ENCODE measurements at places on chromosomes 6 and 20.

GRCh38 chr6:159934181-159934580, 34.7 kb upstream of the IGF2R start:
- DNase-seq: no peak

DNA sequence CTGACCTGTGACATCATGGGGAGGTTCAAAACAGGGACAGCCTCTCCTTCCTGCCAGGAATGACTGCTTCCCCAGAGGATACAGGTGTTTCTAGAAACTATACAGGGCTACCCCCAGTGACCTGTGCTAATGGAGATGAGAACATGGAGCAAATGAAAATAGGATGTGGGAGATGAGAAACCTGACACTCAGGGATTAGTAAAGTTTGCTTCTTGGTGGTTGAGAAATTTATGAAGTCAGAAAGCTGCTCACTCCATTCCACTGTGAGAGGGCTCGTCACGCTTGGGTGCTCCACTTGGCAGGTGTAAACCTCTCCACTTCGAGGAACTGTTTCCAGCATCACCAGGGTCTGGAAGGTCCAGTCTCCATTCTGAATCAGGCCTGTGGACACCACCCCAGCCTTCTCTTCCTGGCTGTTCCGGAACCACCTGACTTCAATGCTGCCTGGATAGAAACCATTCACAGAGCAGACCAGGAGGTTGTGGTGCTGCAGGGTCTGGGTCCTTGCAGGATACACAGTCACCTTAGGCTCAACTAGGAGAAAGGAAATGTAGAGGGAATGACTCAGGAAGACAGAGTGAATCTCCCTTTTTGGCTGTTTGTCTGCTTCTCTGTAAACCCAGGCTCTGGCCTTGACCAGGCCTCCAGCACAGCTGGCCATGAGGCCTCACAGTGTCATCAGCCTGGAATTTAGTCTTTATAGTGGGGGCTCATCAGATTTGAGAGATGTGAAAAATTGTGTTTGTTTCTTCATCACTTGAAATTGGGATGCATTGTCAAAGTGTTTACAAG, 10.8 kb downstream of the HLA-DRB5 start:
- DNase-seq: no peak

DNA sequence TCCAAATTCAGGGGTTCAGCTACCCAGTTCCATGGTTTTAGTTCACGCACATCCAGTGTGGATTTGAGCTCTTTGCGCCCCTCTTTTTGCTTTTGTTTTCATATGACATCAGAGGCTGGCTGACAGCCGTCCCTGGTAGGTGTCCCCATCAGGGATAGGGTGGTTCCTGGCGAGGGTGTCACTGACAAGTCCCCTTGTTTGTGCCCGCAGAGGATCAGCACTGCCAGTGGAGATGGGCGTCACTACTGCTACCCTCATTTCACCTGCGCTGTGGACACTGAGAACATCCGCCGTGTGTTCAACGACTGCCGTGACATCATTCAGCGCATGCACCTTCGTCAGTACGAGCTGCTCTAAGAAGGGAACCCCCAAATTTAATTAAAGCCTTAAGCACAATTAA, 58.0 kb downstream of the GNAS start:
- no peak for DNase-seq

DNA sequence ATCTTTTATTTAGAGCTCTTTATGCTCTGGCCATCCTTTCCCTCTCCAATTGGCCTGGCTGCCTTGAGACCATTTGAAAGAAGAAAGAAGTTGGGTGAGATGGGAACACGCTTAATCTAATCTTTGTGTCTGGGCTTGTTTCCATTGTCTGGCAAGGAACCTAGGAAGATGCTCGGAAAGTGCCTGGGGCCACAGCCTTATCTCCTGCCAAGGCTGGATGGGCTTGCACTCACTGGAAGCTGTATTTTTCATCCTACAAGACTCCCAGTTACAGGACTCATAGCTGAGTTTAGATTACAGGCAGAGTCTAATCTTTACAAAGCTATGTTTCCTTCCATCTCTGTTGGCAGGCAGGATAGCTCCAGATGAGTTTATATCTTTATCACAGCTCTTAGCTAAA, 33.1 kb upstream of the CDYL start:
- no peak for DNase-seq

DNA sequence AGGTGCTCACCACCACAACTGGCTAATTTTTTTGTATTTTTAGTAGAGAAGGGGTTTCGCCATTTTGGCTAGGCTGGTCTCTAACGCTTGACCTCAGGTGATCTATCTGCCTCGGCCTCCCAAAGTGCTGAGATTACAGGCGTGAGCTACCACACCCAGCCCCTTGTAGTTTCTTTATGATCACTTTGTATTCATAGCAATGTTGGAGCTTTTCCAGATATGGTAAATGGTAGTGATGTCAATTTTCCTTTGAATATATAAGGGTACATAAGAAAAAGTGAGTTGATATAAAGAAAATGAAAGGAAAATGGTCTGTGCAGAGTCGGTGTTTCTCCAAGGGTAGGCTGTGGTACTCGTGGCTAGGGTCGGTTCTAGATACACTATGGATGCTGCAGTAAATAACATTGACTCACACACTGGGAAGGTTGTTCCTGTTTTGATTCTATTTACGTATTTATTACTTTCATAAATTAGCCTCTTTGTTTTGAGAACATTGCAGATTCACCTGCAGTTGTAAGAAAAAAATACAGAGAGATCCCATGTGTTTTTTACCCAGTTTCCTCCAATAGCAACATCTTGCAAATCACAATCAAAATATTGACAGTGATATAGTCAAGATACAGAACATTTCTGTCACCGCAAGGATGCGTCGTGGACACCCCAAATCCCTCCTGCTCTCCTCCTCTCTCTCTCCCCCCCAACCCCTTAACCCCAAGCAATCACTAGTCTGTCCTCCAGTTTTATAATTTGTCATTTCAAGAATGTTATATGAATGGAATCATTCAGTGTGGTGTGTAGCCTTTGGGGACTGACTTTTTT, 2.5 kb downstream of the ZNF831 start:
- no peak for DNase-seq

DNA sequence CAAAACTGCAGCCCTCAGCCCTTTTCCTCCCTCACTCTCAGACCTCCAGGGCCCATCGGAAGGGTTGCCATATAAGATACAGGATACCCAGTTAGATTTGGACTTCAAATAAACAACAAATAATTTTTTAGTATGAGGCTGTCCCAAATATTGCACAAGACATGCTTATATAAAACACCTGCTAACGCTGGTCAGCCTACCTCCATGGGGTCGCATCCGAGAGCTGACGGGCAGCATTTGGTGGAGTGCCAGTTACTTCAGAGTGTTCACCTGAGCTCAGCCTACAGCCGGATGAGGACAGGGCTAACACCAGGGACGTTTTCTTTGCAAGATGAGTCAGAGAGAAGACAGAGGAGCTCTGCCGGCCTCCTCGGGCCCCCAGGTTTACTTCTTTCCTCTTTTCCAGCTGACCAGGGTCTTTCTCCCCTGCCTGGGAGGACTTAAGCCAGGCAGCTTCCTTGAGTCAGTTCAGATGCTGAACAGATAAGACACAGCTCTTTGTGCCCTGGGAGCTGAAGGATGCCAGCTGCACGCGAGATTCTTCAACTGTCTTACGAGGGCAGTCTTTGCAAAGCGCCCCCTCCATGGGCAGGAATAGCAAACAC, 141.2 kb upstream of the KCNG1 start:
- no peak for DNase-seq

DNA sequence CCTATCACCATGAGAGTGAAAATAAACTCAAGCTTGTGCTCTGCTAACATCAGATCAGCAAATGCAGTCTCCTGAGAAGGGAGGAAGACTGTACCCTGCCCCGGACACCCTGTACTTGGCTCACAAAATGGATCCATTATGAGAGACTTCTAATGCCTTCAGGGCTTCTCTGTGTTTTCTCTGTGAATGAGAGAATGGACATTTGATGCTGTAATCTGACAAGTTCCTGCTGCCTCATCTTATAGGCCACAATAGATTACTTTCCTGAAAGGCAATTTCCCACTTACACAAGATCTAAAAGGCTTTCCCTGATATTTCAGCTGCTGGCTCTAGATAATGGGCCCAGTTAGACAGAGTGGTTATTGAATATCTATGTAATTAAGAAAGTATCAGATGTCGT, 117.2 kb downstream of the OTOR start:
- DNase-seq: no peak

DNA sequence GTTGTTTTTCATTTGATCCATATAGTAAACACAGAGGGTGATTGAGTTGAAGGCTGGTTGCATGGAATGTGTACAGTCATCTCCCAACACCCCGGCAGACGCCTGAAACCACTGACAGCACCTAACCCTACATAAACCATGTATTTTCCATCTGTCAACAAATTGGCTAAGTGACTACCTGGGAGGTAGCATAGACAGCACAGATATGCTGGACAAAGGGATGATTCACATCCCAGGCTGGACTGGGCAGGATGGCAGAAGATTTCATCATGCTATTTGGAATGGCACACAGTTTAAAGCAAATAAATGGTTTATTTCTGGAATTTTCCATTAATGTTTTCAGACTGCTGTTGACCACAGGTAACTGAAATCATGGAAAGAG, 4.4 kb upstream of the VIP start:
- peak; percentile 75 for DNase-seq

DNA sequence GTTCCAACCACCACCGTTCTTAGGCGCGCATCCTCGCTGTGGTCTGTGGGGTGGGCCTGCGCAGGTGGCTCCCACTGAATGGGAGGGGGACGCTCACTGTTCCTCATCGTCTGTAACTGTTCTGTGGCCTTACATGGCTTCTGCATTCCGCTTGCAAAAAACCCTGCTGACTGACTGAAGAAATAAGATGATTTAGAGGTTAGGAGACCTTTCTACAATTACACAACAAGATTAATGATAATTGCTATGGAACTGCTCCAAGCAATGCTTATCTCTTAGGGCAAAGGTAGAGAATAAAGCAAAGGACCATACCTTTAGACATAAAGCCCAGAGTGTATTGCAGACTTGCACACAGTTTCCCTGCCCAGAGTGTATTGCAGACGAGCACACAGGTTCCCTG, 14.4 kb upstream of the DACT2 start:
- DNase-seq: no peak

- DNase-seq: no peak
Measured at GRCh38 chr6:139856562-139856961, 482.1 kb upstream of the CITED2 start.

- DNase-seq: no peak
Measured at GRCh38 chr6:28489366-28490204, 26.0 kb downstream of the GPX6 start.

GRCh38 chr6:109187399-109188114, 92.2 kb downstream of the CEP57L1 start:
- peak; percentile 16 for DNase-seq

DNA sequence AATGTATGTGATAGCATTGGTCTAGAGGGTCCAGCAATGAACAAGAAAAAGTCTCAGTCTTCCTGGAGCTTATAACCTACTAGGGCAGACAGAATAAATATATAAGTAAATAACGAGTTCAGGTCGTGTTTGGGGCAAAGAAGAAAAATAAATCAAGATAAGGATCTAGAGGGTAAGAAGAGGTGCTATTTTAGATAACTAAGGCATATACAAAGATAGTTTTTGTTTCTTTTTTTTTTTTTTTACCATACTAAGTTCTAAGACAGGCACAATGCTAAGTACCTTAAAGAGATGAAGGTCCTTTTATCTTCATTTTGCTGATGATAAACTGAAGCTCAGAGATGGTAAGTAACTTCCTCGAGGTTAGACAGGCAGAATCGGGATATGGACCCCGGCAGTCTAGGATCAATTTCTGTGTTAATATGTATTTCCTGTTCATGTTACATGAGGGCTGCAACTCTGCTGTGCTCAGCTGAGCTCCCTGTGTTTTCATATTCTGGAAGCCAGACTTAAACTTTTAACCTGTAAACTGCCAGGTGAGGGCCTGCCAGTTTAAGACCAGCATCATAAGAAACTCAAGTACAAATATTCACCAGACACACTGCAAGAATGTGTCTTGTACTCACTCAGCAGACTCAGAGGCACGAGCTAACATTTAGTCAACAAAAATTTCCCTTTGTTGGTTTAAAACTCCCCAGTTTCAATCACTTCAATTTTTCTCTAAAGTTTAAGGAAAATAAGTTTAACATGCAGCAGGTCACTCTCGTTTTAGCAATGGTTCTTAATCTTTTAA, 23.3 kb downstream of the SESN1 start:
- no peak for DNase-seq

DNA sequence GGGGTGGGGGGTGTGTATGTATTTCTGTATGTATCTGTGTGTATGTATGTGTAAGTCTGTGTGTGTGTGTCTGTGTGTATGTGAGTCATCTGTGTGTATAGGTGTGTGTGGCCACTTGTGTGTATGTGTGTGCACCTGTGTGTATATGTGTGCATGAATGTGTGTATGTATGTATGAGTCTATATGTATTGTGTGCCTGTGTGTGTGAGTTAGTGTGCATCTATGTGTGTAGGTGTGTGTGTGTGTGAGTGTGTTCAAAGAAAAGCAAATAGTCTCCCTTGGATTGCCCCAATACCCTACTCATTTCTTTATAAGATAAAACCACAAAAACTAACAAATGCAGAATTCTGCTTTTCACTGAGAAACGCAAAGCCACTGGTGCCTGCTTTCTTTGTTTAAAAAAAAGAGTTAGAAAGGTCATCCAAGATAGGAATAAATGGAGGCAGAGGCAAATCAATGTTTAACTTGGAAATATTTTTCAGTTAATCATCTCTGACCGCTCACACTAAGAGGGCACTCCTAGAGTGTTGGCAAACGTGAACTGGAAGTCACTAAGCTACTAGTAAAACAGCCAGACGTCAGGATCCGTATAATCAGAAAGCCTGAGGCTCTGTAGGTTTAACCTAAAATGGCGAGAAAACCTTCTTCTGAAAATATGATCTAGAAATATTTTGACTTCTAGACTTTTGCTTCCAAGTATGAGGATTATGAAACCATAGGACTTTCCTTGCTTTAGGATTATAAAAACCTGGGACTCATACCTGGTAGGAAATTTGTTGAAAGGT, 37.4 kb upstream of the JAG1 start:
- no peak for DNase-seq

- no peak for DNase-seq
Measured at GRCh38 chr6:96755096-96755495, 82.2 kb downstream of the GPR63 start.

GRCh38 chr6:87045521-87046075, 49.3 kb downstream of the CGA start:
- no peak for DNase-seq

GRCh38 chr6:13397359-13398068, 69.2 kb upstream of the TBC1D7 start:
- no peak for DNase-seq

GRCh38 chr6:8549074-8549790, 113.9 kb upstream of the SLC35B3 start:
- DNase-seq: no peak

DNA sequence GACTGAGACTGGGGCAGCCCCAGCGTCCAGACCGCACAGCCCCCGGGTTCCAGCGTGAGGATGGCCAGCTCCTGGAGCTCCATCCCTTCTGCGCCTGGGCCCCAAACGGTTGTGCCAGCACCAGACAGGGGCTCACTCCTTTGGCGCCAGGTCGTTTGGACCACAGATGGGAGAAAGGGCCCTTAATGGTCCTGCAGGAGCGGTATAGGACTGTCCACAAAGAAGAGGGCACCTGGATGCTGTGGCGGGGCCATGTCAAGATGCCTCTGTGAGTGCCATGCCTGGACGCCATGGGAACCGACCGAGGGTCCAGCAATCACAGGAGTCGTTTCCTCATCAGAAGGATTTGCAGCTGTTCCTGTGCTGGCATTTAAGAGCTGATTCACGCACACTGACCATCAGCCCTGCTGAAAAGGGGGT, 82.7 kb downstream of the DLL1 start:
- no peak for DNase-seq

Measured in mammary epithelial cell (primary cell).